ENCODE measurements at places on chromosomes 1 and 21.

DNA sequence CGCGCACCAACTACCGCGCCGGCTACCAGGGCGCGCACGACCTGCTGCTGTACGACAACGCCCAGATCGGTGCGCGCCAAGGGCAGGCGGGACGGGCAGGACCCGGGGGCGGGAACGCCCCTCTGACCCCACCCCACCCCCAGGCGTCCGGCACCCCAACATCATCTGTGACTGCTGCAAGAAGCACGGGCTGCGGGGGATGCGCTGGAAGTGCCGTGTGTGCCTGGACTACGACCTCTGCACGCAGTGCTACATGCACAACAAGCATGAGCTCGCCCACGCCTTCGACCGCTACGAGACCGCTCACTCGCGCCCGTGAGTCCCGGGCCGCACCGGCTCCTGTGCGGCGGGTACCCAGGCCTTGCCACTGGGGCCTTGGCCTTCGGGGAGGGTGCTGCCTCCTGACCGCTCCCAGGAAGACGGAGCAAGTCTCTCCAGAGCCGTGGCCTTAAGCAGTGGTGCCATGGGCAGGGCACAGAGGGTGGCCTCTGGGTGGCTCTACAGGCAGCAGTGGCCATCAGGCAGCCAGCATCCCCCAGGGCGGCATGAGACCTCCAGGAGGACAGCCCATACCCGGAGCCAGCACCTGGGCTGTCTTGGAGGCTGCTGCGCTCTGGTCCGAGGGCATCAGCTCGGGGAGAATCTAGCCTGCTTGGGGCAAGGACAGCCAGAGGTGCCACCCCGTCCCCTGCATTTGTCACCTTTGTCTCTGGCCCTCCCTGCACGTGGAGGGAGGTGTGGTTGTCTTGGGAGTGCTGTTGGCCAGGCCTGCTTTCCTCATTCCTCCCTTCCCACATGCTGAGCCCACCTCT lies 8.1 kb upstream of the MMP23B start:
- no peak for DNase-seq

DNA sequence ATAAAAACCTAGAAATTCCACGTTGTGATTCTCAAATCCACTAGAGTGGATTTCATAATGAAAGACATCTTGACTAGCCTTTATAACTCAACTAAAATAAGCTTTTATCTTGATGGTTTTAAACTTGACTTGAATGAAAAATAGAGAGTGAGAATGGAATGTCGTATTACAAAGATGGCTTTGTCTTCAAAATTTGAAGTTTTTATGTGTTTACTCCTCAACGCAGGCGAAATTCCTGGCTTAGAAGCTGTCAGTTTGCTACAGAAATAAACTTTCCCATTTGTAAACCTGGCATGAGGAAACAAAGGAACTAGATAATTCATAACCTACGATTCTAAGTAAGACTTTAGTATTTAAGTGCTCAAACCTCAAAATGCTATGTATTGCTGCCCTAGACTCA lies 90.0 kb upstream of the KRTAP19-8 start:
- no peak for DNase-seq

DNA sequence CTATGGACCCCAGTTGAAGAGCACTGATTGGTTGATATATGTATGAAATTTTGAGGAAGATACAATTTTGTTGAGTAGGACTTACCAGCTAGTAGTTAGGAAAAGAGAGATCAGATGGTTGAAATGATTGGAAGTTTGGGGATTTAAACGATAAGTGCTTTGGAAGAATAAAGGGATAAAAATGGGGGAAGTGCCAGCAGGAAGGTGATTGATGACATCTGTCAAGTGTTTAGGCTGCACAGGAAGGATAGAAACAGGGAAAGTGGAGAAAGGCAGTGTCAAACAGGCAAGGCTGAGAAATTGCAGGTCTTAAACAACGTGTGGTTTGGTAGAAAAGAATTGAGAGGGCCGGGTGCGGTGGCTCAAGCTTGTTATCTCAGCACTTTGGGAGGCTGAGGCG lies 22.3 kb downstream of the PDC start:
- DNase-seq = no peak

GRCh38 chr1:179800481-179800880 lies 57.4 kb downstream of the FAM163A start:
- DNase-seq = no peak

GRCh38 chr1:116365353-116365780 lies 7.7 kb upstream of the ATP1A1 start:
- no peak for DNase-seq

GRCh38 chr1:151759241-151759640 lies 4.1 kb downstream of the MRPL9 start:
- DNase-seq = no peak

DNA sequence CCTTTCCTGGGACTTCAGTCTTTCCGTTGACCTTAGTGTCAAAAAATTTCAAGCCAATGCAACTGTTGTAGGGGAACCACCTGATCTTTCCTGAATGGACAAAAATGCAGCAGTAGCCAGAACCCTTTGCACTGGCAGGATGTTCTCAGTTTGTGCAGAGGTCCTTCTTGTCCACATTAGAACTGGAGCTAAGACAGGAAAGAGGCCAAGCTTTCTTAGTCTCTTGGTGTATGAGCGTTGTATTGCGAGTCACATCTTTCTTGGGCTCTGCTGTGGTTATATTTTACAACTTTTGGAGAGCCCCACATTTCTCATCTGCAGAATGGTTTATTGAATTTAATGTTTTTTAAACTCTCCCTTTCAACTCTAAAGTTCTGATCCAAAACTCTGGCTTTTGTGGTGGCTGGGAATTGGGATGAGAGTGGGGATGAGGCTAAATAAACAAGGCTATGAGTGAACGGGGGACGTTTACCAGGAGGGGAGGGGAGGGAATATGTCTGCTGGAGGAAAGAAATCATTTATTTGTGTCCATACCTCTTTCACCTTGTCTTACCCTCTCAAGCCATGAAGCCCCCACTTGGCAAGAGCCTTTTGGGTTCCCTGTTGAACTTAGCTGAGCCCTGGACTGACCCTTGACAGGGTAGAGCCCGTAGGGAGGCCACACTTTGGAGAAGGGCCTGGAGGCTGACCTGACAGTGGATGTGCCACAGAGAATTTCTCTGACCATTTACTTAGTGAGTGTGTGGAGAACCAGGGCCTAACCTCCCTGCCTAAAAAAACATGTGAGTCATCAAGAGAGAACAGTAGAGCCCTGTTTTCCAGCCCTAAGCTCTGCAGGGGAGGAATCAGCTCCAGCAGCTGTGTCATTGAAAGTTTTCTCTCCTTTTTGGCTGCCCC lies 586 bp downstream of the CHI3L2 start:
- peak; percentile 81 for DNase-seq

GRCh38 chr1:158146739-158147138 lies 34.0 kb upstream of the CD1D start:
- DNase-seq = no peak

DNA sequence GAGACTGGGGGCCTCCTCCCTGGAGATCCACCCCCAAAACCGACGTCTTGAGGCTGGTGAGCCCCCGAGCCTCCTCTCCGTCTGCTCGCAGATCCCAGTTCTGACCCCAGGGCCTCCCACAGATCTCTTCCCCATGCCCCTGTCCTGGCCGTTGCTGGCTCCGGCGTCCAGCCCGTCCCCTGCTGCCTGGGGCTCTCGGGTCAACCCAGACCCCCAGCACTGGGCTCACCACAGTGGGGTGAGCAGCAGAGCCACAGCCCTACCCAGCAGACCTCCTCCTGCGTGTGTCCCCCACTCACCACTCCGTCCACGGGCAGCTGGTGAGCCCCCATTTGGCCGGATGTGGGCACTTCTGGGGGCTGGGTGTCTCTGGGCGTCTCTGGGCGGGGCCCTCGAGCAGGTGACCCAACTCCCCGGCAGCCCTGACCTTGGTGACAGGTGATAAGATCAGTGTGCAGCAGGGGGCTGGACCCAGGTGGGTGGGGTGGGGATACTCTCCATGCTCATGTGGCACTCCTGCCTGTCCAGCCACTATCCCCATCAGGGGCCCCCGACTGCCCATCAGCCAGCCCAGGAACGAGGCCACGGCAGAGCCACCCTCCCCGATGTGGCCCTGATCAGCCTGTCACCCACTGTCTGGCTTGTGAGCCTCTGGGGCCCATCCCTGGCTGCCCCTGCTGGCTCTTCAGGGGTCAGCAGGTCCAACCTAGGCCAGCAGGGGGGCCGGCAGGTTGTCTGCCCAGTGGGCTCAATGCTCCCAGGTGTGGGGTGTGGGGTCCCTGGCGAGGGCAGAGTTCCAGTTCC lies 709 bp downstream of the TNFRSF14 start:
- DNase-seq = no peak

- DNase-seq = peak; percentile 81
Observed at GRCh38 chr21:33682992-33683627, 40.8 kb downstream of the ITSN1 start.

DNA sequence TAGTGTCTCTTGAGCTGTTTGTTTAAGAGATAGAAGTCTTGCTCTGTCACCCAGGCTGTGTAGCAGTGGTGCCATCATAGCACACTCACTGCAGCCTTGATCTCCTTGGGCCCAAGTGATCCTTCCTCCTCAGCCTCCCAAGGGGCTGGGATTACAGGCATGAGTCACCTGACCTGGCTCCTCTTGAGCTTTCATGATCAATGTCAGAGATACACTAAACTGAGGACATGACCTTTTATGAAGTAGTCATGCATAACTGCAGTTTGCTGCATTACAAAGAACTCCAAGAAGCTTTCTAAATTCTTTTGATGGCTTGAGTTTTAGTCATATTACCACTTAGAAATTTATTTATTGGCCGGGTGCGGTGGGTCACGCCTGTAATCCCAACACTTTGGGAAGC lies 77.7 kb downstream of the CC2D1B start:
- DNase-seq = peak; percentile 40

DNA sequence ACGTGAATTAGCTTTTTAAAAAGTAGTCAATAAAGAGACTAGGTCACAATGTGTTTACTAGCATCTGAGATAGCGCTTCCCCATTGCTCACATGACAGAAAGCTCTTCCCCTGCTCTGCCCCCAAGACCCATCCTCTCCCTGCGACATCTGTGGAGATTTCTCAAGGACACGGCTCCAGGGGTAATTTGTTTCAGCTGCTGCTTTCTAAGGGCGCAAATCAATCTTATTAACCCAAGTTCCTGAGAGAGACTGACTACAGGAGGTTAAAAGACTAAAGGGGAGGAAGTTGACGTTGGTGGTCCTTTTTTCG lies at the start of gene MYOCOS:
Gene MYOCOS (plus strand): TSS at position 92 of the 311 bp plus-strand sequence. CDS start 1,641 bp downstream, outside the sequence.
- DNase-seq = no peak

DNA sequence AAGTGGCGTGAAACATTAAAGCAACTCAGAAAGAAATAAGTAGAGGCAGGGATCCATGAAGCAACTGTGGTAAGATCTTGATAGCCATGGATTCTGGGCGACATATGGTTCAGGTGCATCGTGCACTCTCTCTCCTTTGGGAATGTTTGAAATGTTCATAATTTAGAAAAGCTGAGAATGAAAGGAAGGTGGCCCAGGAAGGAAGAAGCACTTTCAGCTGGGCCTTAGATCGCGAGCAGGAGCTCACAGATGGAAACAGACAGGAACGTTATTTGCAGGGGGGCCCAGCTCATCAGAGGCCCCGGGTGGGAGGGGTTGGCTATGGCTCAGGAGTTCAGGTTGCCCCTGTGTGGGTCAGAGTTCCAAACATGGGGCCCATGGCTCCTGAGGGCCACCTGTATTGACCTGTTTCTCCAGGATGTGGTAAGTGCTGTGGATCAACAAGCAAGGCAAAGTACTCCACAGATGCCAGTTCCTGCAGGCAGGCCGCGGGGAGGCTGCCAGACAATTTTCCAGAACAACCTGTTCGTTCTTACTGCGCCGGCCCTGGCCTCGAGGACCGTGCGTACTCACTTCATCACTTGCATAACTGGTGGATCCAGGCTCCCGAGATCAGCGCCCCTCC lies 253.2 kb downstream of the TOMM20 start:
- DNase-seq = no peak

GRCh38 chr1:183093786-183094298 lies 70.6 kb downstream of the LAMC1 start:
- peak; percentile 87 for DNase-seq

GRCh38 chr1:29123887-29124365 lies at the start of gene TMEM200B:
Gene TMEM200B, minus strand, starts transcription at chr1:29123903. Its CDS starts 2,075 bp downstream, at chr1:29121828.
- no peak for DNase-seq

GRCh38 chr1:229432905-229433304 lies 989 bp downstream of the ACTA1 start:
- DNase-seq = no peak

DNA sequence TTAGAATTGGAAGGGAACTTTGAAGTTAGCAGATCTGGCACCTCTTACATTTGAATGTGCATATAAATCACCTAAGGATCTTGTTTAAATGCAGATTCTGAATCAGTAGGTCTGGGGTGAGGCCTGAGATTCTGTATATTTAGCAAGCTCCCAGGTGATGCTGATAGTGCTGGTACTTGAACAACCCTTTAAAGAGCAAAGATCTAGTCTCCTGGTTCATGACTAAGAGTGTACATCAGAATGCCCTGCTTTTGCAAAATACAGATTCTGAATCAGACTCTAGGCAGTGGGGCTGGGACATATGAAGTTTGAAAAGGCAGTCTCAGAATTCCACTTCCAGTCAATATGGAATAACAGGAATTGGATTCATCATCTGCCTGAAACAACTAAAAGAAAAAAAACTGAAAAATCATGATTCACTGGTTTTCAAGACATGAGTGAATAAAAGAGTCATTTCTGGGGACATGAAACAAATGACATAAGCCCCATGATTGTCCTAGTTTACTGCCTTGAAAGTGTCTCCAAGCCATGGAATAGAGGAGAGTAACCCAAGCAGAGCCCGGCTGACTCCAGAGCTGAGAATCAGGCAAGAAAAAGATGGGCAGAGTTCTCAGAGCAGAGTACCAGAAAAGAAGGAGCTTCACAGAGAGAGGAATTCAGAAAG lies 149.6 kb upstream of the SGIP1 start:
- no peak for DNase-seq

DNA sequence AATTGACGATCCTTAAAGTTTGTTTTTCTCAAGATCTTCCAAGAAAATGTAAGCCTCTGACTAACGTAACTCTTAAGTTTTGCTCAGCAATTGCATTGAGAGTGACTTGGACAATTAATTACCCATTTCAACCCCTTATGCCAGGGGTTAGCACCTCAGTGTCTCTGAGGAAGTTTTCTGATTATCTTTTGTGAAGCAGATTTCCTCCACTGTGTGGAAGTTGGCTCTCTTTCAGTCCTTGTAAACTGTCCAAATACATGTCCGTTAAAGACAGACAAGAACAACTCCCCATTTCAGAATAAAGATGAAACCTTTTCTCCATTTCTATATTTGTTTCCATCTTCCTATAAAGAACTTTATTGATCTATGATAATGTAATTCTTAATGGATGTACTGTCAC lies 296.4 kb upstream of the FMN2 start:
- no peak for DNase-seq

DNA sequence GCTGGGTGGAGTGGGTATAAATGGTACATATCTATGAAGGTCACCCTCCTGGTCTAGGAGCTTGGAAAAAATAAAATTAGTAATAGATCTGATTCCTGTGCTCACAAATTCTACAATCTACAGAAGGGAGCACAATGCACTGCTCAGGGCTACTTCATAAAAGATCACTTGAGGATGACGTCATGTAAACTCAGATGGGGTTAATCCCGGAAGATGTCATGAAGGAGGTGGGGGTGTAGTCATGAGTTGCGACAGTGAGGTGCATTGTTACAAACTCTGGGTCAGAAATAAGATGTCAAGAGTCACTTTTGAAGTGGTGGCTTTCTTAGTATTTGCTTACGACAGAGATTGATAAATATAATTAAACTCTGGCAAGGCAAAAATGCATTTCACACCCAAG lies 68.2 kb downstream of the LHX9 start:
- no peak for DNase-seq

- peak; percentile 58 for DNase-seq
Observed at GRCh38 chr1:243550276-243550675, 294.4 kb downstream of the SDCCAG8 start.

GRCh38 chr1:218171302-218171893 lies 113.7 kb upstream of the RRP15 start:
- DNase-seq = peak; percentile 28

GRCh38 chr1:12019858-12020509 lies 686 bp downstream of the MIIP start:
- no peak for DNase-seq
